Endodermal cell (in vitro differentiated cells): ENCODE measurements at places on chromosomes 4 and X. TPM values are rescaled to one million over a fixed set of nuclear protein-coding genes. Genes with fewer than 3 reads are reported as not detected.

Gene MOSPD2
- 10.8 TPM in 2 replicates for total RNA-seq

Gene PDE6B
- total RNA-seq, result 12.4 to 15.9 TPM (median 14.8 TPM) in 3 replicates

DNA sequence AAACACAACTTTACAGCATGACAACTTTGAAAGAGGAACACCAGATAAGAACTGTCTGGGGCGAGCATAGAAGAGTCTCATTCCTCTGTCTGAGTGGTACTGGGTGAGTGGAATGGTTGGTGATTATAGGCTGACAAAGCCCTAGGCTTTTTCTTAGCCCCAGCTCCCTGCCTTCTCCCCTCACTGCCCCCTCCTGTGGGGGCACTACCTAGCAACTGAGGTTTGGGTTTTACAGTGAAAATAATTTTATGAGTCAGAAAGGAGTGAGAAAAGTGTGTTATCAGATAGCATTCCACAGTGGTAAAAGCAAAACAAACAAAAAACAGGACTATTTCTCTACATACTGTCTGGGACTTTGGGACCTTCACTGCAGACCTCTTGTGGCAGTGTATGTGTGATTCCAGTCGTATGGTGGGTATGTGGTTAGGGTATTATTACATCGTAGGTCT lies 10.5 kb upstream of the TMEM165 start:
- no peak overlapping the region for H3K27ac ChIP-seq
- DNase-seq, result no peak
- H3K4me1 ChIP-seq, result peaks cover 9% of the 10 kb centered on the region

GRCh38 chrX:72659723-72660122 lies 54.4 kb downstream of the PHKA1 start:
- no peaks in the 10 kb centered on the region for H3K36me3 ChIP-seq
- H3K27me3 ChIP-seq, result no peaks in the 10 kb centered on the region
- no peak overlapping the region for H3K4me3 ChIP-seq
- DNase-seq, result no peak
- H3K4me1 ChIP-seq, result no peaks in the 10 kb centered on the region

Gene CFAP299
- total RNA-seq, result not detected in 3 replicates

- no peaks in the 10 kb centered on the region for H3K36me3 ChIP-seq
- no peak for DNase-seq
- H3K4me3 ChIP-seq, result no peak overlapping the region
- no peaks in the 10 kb centered on the region for H3K4me1 ChIP-seq
Measured at GRCh38 chr4:152278172-152278504, 257.8 kb downstream of the FBXW7 start.

Gene NHSL2
- 7.3 and 11.2 TPM in 2 replicates for total RNA-seq

- no peaks in the 10 kb centered on the region for H3K36me3 ChIP-seq
- H3K27me3 ChIP-seq, result no peaks in the 10 kb centered on the region
- no peak overlapping the region for H3K27ac ChIP-seq
- H3K4me3 ChIP-seq, result no peak overlapping the region
- H3K4me1 ChIP-seq, result no peaks in the 10 kb centered on the region
Measured at GRCh38 chr4:78671903-78672815, 104.0 kb upstream of the BMP2K start.

DNA sequence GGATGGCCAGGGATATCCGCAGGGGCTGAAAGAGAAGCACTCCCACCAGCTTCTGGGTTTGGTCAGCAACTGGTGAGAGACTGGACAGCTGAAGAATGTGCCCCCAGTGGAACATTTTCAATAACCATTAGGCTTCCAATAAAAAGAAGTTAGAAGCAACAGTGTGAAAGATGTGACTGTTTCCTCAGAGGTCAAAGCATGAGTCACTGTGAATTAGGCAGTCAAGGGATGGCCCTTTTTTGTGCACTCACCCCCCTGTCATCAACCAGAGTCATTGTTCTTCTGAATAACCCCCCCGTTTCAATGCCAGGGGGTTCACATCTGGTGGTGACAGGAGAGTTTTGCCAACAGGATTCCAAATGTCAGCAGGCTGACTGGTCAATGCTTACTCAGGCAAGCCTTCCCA lies 74.6 kb upstream of the SH3RF1 start:
- peak overlapping the region; percentile 11 for H3K27ac ChIP-seq
- H3K4me3 ChIP-seq, result peak overlapping the region; percentile 72
- H3K36me3 ChIP-seq, result no peaks in the 10 kb centered on the region
- no peak for DNase-seq

- H3K27me3 ChIP-seq, result no peaks in the 10 kb centered on the region
- no peak for DNase-seq
- H3K36me3 ChIP-seq, result no peaks in the 10 kb centered on the region
- H3K27ac ChIP-seq, result no peak overlapping the region
- H3K4me1 ChIP-seq, result no peaks in the 10 kb centered on the region
Measured at GRCh38 chr4:61922766-61923165, 722.6 kb downstream of the ADGRL3 start.

DNA sequence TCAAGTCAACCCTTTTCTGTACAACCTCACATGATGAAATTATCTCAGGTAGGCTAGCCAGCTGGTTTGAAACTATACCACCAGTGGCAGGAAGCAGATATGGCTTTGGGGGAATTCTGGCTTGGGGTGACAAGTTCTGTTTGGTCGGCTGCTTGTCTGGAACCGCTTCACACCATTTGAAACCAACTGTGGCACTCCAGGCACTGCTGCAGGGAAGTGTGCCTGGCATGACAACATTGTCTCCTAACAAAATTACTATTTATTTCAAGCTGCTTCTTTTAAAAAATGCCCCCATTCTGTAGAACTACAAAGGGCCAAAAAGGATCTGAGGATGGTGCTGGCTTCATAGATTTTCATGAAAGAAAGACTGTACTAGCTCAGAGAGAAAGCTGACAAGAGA lies 37.1 kb upstream of the GPM6B start:
- no peak overlapping the region for H3K27ac ChIP-seq
- H3K4me1 ChIP-seq, result no peaks in the 10 kb centered on the region
- H3K27me3 ChIP-seq, result peaks cover 7% of the 10 kb centered on the region
- no peak overlapping the region for H3K4me3 ChIP-seq

Gene TNMD
- 5.0 and 7.0 TPM in 2 replicates for total RNA-seq

DNA sequence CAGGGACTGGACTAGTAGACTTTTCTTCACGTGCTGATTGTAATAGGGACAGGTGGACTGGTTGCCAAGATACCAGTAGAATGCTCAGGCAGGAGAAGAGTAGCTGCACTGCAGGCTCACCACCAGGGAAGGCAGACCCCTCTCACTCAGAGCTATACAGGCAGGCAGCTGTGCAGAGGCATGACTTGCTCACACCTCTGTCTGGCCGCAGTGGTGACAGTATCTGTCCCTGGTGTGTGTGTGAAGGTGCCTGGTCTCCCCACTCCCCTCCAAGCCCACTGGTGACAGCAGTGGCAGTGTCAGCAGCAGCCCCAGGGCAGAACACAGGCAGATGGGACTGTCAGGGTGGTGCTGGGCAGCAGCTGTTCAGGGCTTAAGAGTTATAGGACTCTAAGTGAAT lies 140.7 kb downstream of the RPS6KA6 start:
- no peak overlapping the region for H3K4me3 ChIP-seq
- H3K27ac ChIP-seq, result no peak overlapping the region
- H3K4me1 ChIP-seq, result no peaks in the 10 kb centered on the region
- peak; percentile 47 for DNase-seq
- no peaks in the 10 kb centered on the region for H3K36me3 ChIP-seq
- no peaks in the 10 kb centered on the region for H3K27me3 ChIP-seq

GRCh38 chr4:5224340-5224739 lies 173.1 kb downstream of the STK32B start:
- no peaks in the 10 kb centered on the region for H3K27me3 ChIP-seq
- no peak overlapping the region for H3K27ac ChIP-seq
- no peak overlapping the region for H3K4me3 ChIP-seq
- DNase-seq, result no peak
- no peaks in the 10 kb centered on the region for H3K4me1 ChIP-seq
- no peaks in the 10 kb centered on the region for H3K36me3 ChIP-seq

DNA sequence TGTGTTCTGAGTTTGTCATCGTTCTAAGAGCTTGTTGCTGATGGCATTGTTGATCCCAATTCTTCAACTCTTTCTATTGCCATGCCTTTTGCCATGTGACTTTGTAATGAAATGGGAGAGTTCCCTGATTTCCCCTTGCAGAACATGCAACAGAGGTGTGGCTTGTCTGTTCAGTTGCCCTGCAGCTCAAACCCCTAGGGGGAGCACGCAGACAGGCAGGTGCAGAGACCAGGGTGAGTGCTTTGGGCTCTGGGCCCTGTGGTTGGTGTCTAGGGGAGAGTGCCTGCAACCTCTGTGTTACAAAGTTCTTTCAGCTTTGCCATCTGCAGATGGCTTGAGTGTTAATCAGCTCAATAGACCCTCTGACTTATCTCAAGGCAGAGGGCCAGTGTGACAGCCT lies 332.7 kb downstream of the MID1IP1 start:
- no peak overlapping the region for H3K27ac ChIP-seq
- H3K4me3 ChIP-seq, result no peak overlapping the region
- H3K36me3 ChIP-seq, result no peaks in the 10 kb centered on the region
- DNase-seq, result peak; percentile 77

Gene SPATA18
- total RNA-seq, result 1.4 to 2.2 TPM (median 1.4 TPM) in 3 replicates

Gene RP2
- total RNA-seq, result 11.8 and 12.8 TPM in 2 replicates

DNA sequence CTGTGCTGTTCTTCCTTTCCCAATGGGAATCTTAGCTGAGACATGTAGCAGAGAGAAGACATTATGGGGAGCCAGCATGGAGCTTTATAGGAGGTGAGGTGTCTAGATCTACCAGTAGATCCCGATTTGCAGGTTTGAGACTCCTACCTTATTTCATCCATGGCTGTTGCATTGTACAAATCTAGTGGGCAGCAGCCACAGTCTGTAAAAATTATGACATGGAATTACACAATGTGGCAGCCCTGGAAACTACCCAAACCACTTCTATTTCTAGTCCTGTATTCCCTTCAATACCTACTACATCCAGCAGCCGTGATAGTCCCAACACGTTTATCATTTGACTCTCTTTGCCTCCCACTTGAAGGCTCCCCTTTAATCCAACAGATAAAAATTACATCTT lies 8.1 kb downstream of the ATP7A start:
- H3K27me3 ChIP-seq, result no peaks in the 10 kb centered on the region
- no peak overlapping the region for H3K27ac ChIP-seq
- H3K4me3 ChIP-seq, result no peak overlapping the region
- no peak for DNase-seq

Gene TSC22D3
- 9.9 and 10.4 TPM in 2 replicates for total RNA-seq

Gene RASGEF1B
- 25.0 and 26.7 TPM in 2 replicates for total RNA-seq

GRCh38 chr4:168773388-168774195 lies 236.5 kb downstream of the CBR4 start:
- no peak overlapping the region for H3K4me3 ChIP-seq
- no peak for DNase-seq
- peaks cover 12% of the 10 kb centered on the region for H3K27me3 ChIP-seq
- no peak overlapping the region for H3K27ac ChIP-seq

Gene STARD8
- total RNA-seq, result 1.2 to 2.0 TPM (median 1.8 TPM) in 3 replicates
